ENCODE measurements at places on chromosomes 16 and 17.

DNA sequence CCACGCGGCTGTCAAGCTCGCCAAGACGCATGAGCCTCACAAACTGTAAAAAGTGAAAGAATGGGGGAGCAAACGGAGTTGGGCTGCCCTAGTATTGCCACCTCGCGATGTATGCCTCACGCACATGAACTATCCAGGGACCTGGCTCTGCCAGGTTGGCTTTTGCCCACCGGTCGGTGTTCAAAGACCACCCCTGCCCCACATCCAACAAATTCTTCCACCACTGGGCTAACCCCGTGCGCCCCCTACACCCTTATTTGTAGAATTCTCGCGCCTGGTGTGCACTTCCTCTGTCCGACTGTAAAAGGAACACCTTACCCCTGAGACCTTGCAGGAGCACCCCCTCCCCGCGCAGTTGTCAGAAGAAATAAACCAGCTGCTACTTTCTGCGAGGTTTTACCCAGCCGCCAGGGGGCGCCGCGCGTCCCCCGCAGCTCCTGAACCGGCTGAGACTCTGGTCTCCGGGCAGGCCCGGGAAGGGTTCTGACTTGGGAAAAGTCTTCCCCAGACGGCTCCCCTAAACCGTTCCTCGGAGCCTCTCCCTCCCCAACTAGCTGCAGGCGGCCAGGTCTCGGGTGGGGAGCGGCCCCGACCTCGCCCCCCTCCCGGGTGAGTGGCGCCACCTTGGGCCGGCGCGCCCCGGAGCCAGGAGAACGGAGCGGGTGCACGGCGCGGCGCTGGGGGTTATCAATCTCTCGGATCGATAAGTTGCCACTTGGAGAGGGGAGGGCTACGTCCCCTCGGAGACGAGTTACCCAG lies 1.7 kb upstream of the ZNF423 start:
- DNase-seq: peak; percentile 47

DNA sequence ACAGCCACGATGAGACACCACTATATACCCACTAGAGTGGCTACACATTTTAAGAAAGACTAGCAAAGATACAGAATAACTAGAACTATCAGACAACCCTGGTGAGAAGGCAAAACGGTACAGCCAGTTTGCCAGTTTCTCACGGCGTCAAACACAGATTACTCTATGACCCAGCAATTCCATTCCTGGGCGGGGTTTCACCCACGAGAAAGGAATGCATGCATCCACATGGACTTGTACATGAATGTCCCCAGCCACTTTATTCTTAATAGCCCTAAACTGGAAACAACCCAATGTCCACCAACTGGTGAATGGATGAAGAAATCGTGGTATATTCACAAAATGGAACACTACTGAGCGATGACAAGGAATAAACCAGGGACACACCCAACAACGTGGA lies 74.5 kb downstream of the MYH10 start:
- DNase-seq: no peak

GRCh38 chr17:5892921-5893675 lies 177.1 kb upstream of the WSCD1 start:
- no peak for DNase-seq

- no peak for DNase-seq
These were observed 90.9 kb downstream of the SPAG9 start for GRCh38 chr17:51029568-51030463.

DNA sequence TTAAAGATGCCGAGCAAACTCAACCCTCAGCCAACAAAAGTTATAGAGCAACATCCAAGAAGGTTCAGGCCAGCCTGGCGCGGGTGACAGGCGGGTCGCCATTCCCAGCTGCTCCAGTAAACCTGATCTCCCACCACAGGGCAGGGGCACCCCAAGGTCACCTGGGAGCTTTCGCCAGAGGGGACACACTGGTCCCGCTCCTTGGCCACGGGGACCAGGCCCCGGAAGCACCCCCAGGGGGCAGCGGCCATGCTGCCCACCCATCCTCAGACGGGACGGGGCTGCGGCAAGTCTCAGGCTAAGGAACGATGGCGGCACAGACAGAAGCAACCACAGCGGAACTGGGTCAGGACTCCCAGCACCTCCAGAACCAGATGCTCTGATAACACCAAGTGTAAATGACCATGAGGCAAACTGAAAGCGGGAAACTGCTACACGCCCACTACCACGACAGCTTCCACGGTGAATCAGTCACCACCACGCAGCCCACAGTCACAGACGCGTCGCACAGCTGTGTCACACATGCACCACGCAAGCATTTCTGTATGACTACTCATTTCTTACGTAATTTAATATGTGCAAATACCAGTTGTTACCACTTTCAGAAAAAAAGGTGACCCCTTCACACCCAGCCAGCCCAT lies 14.1 kb upstream of the CCDC154 start:
- DNase-seq: no peak

- DNase-seq: no peak
These were observed 725 bp upstream of the CASC3 start for GRCh38 chr17:40139566-40140058.

GRCh38 chr16:11310634-11310977 lies 29.5 kb upstream of the PRM1 start:
- DNase-seq: no peak

DNA sequence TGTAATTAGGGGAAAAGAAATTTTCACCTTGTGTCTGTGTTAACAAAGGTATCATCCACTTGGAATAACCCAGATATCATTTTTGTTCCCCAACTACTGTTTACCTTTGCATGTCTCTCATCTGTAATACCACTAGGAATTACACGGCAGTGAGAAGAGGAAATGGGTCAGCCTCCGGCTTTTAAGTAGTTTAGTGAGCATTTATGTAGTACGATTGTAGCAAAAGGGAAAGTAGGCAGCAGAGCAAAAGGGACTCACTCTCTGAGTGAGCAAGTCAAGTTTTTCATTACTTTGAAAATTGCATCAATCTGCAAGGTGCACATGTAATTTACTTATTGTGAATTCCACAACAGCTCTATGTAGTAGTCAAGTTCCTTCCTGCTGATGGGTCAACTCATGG lies 11.2 kb downstream of the PHF12 start:
- no peak for DNase-seq

GRCh38 chr16:84088695-84089395 lies 27.9 kb downstream of the MBTPS1 start:
- peak; percentile 60 for DNase-seq

GRCh38 chr17:40602445-40603443 lies 37.5 kb upstream of the CCR7 start:
- peak; percentile 77 for DNase-seq

GRCh38 chr16:1809281-1809801 lies 15.8 kb upstream of the IGFALS start:
- DNase-seq: no peak

GRCh38 chr16:67883872-67884261 lies 818 bp upstream of the NRN1L start:
- DNase-seq: peak; percentile 77

- DNase-seq: no peak
These were observed 77.5 kb upstream of the DYNLRB2 start for GRCh38 chr16:80463326-80463725.

GRCh38 chr16:66387817-66388332 lies 21.4 kb downstream of the CDH5 start:
- DNase-seq: no peak

DNA sequence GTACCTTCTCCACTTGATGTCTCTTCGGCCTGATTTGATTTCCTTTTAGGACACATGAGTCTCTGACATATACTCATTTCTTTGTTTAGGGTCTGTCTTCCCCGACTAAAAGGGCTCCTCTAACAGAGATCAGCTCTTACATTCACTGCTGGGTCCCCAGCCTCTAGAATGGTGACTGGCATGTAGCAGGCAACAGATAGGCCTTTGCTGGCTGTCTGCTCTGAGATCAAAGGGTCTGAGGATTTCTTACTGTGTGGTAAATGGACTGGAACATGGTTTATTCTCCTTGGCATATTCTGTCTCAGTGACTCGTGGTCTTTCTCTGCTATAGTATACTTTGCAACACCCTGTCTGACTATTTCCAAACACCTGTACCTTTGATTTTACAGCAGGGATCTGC lies 16.7 kb downstream of the DNAAF1 start:
- DNase-seq: no peak

GRCh38 chr17:33802349-33803198 lies 452.5 kb upstream of the CCL2 start:
- DNase-seq: no peak

GRCh38 chr16:54059319-54059718 lies 227.3 kb downstream of the IRX3 start:
- DNase-seq: no peak

DNA sequence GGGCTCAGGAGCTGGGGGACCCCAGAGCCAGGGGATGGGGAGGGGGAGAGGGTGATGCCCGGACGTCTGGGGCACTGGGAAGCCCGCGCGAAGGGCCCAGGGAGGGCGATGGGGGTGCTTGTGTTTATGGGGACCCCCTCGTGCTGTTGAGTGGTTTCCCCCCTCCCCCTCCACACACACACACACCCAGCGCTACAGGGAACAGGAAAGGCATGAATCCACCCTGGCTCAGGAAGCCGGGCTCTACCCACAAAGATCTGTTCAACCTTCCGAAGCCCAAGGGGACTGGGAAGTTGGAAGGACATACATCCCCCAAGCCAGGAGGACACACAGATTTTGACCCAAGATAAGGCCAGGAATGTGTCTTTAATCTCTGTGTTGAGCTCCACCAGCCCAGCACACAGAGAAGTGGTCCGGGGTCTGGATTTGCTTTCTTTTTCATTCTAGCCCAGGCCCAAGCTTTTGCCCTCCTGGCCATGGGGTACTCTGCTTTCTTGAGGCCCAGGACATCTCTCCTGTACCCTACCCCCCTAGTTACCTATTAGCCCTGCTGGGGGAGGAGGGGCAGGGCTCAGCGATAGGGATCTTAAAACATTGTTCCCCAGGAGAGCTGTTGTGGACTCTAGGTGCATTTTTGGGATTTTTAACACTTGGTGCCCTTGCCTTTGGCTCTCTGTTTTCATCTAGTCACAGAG lies 1.2 kb downstream of the UBALD2 start:
- DNase-seq: peak; percentile 29
